ENCODE measurements at places on chromosomes 5 and 9.
A peak's percentile ranks its signal among the peaks of the same experiment; 100 is the strongest.

DNA sequence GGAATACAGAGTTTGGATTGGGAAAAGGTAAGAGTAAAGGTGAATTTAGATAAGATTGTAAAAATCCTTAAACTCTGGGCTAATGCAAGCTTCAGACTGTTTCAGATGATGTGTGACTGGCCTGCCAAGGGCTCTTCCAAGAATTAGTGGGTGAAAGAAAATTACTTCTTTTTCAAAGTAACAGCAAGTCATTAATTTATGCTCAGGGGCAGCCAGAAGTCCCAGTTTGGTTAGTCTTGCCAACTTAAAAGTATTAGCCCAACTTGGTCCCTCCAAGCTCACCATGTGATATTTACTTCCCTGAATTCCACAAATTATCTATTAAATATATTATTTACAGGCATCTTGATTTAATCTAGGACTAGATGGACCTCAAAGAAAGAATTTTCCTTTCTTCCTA, 947.8 kb downstream of the NR2F1-AS1 start:
- DNase-seq, result no peak

- DNase-seq, result no peak
Observed at GRCh38 chr9:98773721-98774120, 22.6 kb downstream of the ANKS6 start.

DNA sequence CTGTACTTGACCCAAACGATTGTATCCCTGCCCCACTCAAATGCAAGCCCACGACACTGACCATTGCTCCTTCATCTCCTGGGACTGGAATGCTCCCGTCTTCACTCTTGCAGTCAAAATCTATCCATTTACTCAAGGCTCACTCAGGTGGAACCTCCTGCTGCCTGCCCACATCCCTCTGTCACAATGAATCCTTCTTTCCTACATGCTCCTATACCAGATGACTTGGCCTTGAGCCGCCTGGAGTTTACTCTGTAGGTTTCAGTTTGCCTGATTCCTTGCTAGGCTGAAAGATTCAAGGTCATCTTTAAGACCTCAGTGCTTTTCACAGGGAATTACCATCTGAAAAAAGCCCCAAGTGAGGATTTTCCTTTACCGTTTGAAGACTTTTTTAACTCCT, 264.1 kb downstream of the GLIS3 start:
- DNase-seq, result no peak

DNA sequence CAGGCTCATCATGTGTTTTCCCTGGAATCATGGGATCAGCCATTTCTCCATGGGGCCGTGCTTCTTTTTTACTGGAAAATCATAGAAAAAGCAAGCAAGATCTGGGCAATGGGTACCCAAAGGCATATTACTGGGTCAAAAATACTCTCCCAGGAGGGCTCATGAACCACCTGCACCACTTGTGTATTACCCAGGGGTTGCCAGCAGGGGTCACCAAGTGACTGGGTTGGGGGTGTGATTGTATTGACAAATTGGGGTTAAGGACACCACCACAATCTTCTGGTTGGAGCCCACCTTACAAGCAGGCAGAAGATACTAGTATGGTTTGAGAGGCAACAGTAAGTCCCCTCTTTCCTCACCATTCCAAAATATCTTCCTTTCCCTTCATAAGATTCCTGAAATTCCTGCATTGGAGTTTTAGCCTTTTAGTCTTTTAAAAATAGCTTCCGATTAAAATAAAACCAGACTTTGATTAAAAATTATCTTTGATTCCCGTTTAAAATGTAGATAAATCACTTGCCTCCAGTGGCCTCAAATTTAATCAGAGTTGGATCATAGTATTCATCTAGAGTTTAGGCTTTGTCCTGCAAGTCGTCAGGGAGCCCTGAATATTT, 603.3 kb downstream of the KIF4B start:
- DNase-seq, result peak; percentile 15

- no peak for DNase-seq
Observed at GRCh38 chr5:178114325-178115135, 1.2 kb downstream of the N4BP3 start.

- no peak for DNase-seq
Observed at GRCh38 chr5:153489611-153490010, 859 bp upstream of the GRIA1 start.

DNA sequence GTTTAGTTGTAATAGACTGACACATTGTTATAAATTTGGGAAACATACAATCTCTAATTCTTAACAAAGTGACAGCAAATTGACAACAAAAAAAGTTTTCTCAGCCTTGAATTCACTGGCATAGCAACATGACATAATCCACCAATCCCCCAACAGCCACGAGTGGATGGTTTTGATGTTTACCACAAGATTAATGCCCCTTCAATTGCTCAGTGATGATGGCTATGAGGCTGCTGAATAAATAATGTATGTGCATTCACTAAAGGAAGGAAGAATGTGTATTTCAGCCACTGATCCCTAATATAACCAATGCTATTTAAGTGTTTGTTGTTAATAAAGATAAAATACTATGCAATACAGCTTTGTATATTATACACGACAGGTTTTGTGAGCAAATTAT, 743.6 kb upstream of the DMAC1 start:
- no peak for DNase-seq

- no peak for DNase-seq
Observed at GRCh38 chr9:31820426-31820825, 564.0 kb upstream of the ACO1 start.

DNA sequence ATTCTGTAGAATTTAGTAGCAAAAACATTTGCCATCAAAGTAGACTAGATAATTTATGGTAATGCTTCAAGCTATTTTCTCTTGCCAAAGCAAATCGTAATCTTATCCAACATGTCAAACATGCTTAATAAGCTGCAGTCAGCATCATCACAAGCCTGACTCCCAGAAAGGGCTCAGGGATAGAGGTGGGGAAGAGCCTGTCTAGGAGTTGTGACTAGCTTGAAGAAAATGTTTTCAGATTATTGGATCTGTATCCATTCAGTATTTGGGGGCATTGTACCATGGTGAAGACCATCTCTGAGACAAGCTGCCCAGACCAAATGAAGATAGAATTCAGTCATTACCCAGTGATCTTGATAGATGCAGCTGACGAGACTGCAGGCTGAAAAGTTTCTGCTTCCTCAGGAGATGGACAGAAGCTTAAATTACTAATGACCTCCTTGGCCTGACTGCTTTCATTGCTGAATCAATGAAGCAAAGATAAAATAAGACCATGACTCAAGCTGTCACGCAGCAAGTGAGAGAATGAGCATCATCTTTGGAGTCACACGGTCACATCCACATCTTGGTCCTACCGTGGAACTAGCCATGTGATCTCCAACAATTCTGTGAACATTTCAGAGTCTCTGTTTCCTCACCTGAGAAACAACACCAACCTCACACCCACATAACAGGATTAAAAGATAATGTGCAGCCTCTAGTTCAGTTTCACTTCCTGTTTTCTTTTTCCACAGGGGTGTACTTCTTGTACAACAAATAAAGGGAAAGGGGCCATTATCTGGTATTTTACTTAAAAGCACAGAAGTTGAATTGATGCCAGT, 9.4 kb downstream of the ERAP2 start:
- DNase-seq, result no peak

DNA sequence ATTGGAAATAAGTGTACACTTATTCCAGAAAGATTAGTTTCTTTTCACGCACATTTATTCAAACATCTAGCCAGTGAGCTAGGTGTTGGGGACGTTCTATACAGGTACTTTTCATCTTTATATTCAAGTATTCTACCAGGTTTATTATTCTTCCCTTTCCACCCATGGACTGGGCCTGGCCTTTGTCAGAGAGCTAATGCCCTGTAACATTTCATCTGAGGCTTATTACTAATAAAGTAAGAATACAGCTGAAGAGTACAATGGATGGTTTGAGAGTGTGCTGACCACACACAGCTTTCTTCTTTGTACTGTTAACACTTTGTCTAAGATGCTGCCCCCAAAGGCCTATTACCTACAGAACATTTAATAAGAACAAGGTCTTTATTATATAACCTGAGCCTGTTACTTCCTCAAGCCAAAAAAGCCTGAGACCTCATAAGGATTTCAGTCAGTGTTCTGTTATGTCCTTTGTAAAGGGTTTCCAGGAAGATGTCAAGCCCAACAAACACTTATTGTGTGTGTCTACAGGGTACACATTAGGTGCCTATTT, 93.5 kb downstream of the ZNF608 start:
- DNase-seq, result no peak

- no peak for DNase-seq
Observed at GRCh38 chr9:134139081-134139480, 3.2 kb downstream of the WDR5 start.

- no peak for DNase-seq
Observed at GRCh38 chr5:1182633-1183423, 18.6 kb upstream of the SLC6A19 start.

- DNase-seq, result no peak
Observed at GRCh38 chr9:115513148-115513547, 395.2 kb upstream of the TNC start.

DNA sequence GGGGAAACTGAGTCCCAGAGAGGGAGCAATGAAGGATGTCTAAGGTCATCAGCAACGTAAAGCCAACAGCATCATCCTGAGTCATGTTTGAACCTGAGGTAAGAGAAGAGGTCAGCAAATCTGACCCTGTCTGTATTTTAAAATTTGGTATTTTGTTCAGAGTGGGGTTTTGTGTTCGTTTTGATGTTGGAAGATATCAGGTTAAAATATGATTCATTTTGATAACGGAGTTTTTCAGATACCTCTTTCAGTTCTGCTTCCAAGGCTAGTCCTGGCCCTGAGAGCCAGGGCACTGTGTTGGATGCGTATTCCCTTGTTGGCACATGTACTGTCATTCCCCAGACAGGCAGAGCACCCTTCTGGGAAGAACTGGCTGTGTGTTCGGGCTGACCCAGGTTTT, 291.0 kb downstream of the NSG2 start:
- no peak for DNase-seq

- DNase-seq, result no peak
Observed at GRCh38 chr9:107158321-107158720, 124.8 kb upstream of the RAD23B start.

DNA sequence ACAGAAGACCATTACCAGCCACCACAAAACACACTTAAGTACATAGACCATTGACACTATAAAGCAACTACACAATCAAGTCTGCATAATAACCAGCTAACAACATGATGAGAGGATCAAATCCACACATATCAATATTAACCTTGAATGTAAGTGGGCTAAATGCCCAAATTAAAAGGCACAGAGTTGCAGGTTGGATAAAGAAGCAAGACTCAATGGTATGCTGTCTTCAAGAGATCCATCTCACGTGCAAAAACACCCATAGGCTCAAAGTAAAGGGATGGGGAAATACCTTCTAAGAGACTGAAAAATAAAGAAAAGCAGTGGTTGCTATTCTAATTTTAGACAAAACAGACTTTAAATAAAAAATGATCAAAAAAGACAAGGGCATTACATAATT, 113.6 kb upstream of the CD180 start:
- DNase-seq, result no peak

GRCh38 chr5:179733772-179734126, 1.1 kb downstream of the MAML1 start:
- DNase-seq, result no peak

DNA sequence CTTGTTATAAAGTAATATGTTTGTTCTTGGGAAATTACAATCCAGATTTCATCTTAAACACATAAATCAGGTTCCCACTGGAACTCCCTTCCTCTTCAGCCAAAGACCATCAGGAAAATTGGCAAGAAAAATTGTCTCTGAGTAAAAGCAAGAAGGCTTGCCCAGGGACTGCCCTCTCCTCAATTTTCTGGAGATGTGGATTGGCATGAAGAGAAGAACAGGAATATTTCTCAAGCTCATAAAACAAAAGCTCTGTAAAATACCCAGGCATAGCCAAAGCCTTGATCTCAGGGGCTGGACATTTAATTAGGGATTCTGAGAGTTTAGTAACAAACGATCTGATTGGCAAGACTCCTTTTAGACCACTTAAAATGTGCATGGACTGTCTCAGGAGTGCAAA, 223.4 kb downstream of the ZNF608 start:
- no peak for DNase-seq

GRCh38 chr9:4292781-4293180, 7.1 kb downstream of the GLIS3 start:
- DNase-seq, result no peak

- no peak for DNase-seq
Observed at GRCh38 chr9:113454914-113455761, 8.4 kb upstream of the RGS3 start.

GRCh38 chr9:98218562-98219363, 26.3 kb upstream of the CORO2A start:
- no peak for DNase-seq

GRCh38 chr9:136312436-136312835, 8.5 kb upstream of the CCDC187 start:
- DNase-seq, result peak; percentile 65

GRCh38 chr9:96331236-96331947, 29.4 kb upstream of the HSD17B3 start:
- no peak for DNase-seq

DNA sequence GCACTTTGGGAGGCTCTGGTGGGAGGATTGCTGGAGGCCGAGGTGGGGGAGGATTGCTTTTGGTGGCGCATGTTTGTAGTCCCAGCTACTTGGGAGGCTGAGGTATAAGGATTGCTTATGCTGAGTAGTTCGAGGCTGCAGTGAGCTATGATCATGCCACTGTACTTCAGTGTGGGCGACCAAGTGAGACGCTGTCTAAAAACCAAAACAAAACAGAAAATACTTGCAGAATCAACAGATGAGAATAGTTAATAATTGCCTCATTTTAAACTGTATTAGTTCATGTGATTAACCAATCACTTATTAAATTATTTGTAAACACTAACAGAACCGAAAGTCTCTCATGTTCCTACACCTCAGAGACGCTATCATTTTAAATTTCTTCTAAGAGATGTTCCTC, 118.1 kb downstream of the CCDC171 start:
- no peak for DNase-seq

GRCh38 chr9:127187231-127187956, 65.0 kb upstream of the ANGPTL2 start:
- no peak for DNase-seq

DNA sequence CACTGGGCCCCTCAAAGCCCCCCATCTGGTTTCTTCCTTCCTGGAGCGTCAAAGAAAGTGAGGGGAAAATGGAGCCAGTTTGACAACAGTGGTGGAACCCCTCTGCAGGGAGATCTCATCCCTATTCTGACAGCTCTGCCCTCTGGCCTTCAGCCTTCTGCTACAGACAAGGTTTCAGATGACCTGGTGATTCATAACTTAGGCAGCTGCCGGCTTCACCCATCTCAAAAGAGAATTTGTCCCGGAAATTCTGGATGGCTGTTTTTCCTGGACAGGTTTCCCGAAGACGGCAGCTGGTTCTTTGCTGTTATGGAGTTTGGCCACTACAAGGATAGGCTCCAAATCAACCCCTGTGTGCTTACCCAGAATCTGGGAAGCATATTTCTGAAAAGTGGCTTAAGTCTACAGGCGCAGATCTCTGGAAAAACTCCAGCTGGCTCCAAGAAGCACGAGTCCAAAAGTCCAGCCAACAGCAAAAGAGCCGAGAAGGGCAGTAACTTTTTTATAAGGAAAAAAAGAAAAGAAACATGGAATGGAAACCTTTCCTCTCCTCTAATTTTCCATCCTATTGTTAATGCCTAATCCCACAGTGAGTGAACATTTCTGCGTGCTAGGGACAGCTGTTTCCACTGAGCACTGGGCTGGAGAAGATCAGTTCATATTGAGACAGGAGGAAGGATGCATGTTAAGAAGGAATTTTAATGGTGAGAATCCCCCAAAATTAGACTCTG, 54.5 kb downstream of the ZNF366 start:
- DNase-seq, result no peak

- DNase-seq, result no peak
Observed at GRCh38 chr9:133701321-133701980, 36.7 kb downstream of the SARDH start.
